CD4-positive, alpha-beta T cell (primary cell): ENCODE measurements at places on chromosomes 2 and 18.

DNA sequence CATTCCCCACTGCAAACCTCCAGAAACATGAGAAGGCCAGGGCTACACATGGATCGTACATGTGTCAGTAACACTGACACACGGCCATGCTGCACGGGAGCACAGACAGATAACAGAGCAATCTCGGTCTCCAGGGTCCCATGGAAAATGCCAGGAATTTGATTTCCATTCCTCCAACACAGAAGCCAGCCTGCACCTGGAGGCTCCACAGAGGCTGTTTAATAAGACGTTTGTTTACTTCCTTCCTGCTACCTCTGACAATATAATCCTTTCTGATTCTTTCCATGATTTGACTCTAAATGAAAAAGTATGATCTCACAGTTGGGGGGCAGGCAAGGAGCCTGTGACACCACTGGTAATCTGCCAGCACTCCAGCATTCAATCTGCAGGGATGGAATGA, 210.9 kb upstream of the DDX18 start:
- DNase-seq = no peak

- no peak for DNase-seq
Observed at GRCh38 chr2:118535171-118535817, 312.2 kb downstream of the EN1 start.

DNA sequence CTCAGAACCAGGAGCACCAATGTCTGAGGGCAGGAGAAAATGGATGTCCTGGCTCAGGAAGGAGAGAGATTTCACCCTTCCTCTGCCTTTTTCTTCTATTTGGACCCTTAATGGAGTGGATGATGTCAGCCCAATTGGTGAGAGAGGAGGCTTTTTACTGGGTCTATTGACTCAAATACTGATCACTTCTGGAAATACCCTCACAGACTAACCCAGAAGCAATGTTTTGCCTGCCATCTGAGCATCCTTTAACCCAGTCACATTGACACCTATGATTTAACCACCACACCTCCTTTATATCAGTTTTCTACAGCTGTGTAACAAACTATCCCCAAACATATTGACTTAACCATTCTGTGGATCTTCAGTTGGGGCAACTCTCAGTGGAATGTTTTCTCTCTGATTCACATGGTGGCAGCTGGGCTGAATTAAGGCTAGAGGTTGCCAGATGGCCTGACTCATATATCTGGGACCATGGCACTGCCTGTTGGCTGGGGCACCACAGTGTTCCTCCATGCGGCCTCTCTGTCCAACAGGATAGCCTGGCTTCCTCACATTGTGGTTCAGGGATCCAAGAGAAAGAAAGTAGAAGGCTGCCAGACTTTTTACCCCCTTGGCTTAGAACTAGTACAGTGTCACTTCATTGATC, 18.2 kb upstream of the MBOAT2 start:
- no peak for DNase-seq

- DNase-seq = no peak
Observed at GRCh38 chr2:217438821-217439220, 564.0 kb downstream of the TNS1 start.

DNA sequence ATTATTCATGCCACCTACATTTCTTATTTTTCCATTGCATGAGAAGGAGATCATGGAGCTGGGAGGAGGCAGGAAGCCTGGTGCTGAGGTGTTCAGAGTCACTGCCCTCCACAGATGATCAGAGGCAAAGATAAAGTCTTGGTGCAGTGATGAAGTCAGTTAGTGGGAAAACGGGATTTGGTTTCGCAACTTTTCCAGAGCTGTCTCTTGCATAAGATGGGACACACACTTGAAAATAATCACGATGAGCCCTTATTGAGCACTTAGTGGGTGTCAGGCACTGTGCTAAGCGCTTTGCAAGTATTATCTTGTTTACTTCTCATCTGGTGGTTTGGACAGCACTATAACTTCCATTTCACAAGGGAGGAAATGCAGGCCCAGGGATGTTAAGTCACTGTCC, 222.1 kb upstream of the SMAD2 start:
- DNase-seq = no peak
